ENCODE measurements at places on chromosomes 7 and 10. TPM values are rescaled to one million over a fixed set of nuclear protein-coding genes. Genes with fewer than 3 reads are reported as not detected.

GRCh38 chr10:89391907-89392756 is at the start of gene IFIT1:
Gene IFIT1, plus strand, starts transcription at chr10:89392623. Its CDS starts 90 bp downstream, at chr10:89392713.
- peak; percentile 54 for DNase-seq

- DNase-seq, result no peak
These were observed 99.7 kb downstream of the PDE1C start for GRCh38 chr7:31970501-31970900.

DNA sequence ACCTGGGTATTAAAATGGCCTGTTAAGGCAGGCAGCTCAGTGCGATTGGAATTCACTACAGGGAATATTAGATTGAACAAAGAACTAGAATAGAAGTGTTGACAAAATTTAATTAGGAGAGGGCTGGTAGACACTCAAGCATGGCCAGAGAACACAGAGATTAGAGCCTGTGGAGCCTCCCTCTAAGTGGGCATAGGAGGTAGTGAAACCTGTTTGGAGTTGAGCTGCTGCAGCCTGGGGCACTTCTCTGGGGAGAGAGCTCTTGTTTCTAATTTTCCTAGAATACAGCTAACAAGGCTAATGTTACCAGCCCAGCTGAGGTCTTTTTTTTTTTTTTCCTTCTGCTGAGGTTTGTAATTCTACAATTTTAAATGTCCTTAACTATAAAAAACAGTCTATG is 46.4 kb downstream of the TMEM168 start:
- no peak for DNase-seq

The ZNF804B gene
- not detected for total RNA-seq

The RBM48 gene
- 11.7 TPM for total RNA-seq

- DNase-seq, result no peak
These were observed 256.9 kb upstream of the MTPN start for GRCh38 chr7:136234040-136234439.

DNA sequence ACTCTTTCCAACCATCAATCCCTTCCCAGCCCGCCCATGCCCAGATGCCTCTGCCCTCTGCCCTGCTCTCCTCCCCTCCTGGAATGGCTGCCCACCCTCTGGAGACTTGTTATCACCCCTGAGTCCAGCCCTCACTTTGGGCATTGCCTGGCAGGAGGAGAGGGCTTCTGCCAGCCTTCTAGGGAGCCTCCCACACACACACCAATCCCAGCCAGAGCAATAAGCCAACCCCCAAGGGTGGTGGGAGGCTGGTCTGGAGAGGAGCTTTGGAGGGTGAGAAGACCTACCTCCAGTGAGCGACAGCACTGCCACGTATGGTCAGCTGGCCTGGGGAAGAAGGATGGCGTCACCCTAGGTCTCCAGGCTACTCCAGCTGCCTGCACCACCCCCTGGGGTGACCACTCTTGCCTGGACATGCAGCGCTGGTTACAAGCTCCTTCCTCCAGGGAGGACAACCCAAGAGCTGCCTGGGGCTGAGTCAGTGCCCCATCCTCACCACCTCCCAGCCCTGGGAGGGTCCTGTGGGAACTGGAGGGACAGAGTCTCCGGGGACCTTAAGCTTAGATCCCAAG is 8.4 kb downstream of the C10orf105 start:
- no peak for DNase-seq

GRCh38 chr10:55495555-55495954 is 694.5 kb upstream of the PCDH15 start:
- DNase-seq, result no peak

- no peak for DNase-seq
These were observed 14.7 kb upstream of the CPED1 start for GRCh38 chr7:120973849-120974248.

The C1QL3 gene
- 0.39 TPM for total RNA-seq

The BTBD16 gene
- total RNA-seq, result 51.2 TPM

GRCh38 chr10:60731134-60731885 is 47.0 kb upstream of the CDK1 start:
- DNase-seq, result no peak

GRCh38 chr7:20165146-20165510 is 52.1 kb downstream of the MACC1 start:
- DNase-seq, result no peak

DNA sequence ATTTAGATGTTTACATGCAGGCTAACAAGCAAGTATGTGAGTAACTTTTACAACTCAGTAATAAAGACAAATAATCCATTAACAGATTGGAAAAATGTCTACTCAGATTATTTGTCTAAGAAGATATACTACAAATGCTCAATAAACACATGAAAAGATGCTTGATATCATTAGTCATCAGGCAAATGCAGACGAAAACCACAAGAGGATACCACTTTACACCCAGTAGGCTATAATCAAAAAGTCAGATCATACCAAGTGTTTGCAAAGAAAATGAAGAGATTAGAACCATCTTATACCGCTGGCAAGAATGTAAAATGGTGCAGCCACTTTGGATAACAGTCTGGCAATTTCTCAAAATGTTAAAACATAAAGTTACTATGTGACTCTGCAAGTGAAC is 84.1 kb downstream of the MALSU1 start:
- no peak for DNase-seq

DNA sequence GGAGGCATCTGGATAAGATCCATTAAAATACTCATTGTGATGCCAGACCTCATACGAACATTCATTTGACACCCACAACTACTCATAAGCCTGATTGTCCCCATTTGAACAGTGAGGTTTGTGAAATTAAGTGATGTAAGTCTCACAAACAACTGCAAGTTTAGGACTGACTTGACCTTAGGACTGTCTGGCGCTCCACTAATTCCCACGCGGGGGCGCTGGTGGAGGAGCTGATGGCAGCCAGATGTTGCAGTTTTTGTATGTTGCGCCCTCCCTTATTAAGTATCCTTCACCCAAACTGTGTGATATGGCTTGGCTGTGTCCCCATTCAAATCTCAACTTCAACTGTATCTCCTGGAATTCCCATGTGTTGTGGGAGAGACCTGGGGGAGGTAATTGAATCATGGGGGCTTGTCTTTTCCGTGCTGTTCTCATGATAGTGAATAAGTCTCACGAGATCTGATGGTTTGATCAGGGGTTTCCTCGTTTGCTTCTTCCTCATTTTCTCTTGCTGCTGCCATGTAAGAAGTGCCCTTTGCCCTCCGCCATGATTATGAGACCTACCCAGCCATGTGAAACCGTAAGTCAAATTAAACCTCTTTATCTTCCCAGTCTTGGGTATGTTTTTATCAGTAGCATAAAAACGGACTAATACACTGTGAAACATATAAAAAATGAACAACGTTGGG is 20.3 kb upstream of the TIAL1 start:
- DNase-seq, result no peak

The CCDC146 gene
- 11.7 TPM for total RNA-seq

- DNase-seq, result no peak
These were observed 56.1 kb upstream of the NOBOX start for GRCh38 chr7:144459635-144460034.

DNA sequence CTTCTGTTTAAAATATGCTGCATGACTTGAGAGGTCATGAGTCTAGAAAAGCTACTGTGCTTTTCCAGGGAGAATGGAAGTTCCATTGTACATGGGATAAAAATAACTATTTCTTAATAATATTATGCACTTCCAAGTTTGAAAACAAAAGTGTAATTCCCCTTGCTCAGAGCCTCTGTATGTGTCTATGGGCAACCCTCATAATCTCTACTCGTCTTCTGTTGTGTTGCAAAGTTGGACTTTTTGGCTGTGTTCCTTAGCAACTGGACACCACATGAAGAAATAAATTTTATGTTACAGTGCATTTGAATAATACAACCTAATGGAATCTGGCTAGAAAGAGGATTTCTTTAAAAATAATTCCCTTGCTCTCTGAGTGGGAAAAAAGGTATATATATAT is 242.6 kb downstream of the TWIST1 start:
- DNase-seq, result no peak

The CAMK1D gene
- 25.4 TPM for total RNA-seq

The CCDC172 gene
- total RNA-seq, result not detected

The TMEM254 gene
- 38.0 TPM for total RNA-seq
